ENCODE measurements at places on chromosomes 6 and 20. TPM values are rescaled to one million over a fixed set of nuclear protein-coding genes. Genes with fewer than 3 reads are reported as not detected.

- no peak for DNase-seq
Measured at GRCh38 chr20:40997116-40997515, 31.5 kb upstream of the TOP1 start.

DNA sequence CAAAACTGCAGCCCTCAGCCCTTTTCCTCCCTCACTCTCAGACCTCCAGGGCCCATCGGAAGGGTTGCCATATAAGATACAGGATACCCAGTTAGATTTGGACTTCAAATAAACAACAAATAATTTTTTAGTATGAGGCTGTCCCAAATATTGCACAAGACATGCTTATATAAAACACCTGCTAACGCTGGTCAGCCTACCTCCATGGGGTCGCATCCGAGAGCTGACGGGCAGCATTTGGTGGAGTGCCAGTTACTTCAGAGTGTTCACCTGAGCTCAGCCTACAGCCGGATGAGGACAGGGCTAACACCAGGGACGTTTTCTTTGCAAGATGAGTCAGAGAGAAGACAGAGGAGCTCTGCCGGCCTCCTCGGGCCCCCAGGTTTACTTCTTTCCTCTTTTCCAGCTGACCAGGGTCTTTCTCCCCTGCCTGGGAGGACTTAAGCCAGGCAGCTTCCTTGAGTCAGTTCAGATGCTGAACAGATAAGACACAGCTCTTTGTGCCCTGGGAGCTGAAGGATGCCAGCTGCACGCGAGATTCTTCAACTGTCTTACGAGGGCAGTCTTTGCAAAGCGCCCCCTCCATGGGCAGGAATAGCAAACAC is 141.2 kb upstream of the KCNG1 start:
- DNase-seq = no peak

GRCh38 chr6:42316981-42317380 is 99.3 kb upstream of the MRPS10 start:
- no peak for DNase-seq

Gene BPI
- not detected for total RNA-seq

DNA sequence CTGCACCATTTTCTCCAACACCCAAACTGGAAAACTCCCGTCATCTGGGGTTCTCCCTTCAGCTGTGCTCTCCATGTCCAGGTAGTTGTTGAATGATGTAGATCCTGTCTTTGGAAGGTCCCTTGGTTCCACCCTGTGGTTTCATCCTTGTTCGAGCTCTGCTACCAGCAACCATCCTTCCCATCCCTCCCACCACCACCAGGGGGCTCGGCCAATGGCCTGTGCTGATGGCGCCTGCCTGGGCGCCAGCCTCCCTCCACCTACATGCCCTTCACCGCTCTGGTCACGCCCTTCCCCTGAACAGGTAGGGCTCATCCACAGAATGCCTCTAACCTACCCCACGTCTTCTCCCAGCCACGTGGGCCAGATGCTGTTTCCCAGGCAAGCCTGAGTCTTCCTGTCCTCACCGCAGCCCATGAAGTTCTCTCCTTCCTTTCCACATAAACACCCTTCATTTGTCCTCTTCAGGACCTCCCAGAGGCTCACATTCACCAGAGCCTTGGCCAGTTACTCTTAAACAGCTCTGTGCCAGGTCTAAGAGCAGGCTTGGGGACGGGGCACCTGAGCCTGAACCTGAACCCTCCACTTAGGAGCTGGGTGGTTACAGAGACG is 75.1 kb upstream of the DUSP22 start:
- DNase-seq = no peak

DNA sequence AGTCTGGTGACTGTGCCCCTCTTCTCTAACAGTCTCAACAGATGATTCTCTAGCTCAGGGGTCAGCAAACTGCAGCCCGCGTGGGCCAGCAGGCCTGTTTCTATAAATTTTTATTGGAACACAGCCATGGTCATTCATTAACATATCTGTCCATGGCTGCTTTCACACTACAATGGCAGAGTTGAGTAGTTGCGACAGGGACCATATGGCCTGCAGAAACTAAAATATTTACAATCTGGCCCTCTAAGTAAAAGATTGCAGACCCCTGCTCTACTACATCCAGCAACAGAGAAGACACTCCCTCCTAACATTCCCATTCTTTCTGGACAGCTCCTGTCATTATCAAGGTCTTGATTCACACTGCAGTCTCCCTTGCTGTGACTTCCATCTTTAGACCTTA is 45.2 kb downstream of the PLAGL2 start:
- DNase-seq = no peak

GRCh38 chr6:135583256-135583761 is 85.8 kb upstream of the AHI1 start:
- no peak for DNase-seq

DNA sequence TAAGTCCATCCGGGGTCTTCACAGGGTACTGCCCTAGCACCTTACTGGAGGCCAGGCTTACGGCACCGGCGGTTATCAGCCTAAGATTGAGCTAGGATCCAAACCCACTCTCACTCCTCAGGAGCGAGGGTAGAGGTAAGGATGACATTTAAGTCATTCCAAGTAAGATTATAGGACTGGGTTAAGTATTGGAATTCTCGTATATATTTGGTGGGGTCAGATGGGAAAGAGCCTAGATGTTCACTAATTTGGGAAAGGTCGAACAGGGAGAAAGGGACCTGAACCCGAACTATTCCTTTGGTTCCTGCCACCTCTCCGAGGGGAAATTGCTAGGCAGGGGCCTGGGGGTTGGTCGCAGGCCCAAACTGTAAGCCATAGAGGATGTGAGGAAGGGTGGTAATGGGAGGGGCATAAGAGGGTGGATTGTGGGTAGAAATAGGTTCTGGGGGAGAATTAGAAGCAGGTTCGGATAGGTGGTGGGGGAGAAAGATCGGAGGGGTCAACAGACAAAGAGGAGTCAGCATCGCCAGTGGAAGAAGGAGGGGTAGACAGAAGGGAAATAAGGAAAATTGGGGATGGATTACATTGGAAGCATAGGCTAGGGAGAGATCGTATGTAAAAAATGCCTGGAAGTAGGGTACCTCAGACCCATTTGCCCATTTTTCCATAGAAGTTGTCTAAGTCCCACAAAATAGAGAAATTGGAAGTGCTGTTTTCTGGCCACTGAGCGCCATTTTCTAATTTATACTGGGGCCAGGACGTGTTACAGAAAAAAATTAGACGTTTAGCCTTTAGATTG is 747.1 kb upstream of the ADGRB3 start:
- DNase-seq = no peak

GRCh38 chr6:168715643-168716481 is 274.9 kb downstream of the SMOC2 start:
- DNase-seq = no peak

Gene ADTRP
- total RNA-seq = 33.5 TPM

- no peak for DNase-seq
Measured at GRCh38 chr6:135310291-135310690, 129.2 kb downstream of the MYB start.

- DNase-seq = no peak
Measured at GRCh38 chr20:49635166-49635565, 67.2 kb upstream of the PTGIS start.
